ENCODE measurements at places on chromosomes 7 and 10.

DNA sequence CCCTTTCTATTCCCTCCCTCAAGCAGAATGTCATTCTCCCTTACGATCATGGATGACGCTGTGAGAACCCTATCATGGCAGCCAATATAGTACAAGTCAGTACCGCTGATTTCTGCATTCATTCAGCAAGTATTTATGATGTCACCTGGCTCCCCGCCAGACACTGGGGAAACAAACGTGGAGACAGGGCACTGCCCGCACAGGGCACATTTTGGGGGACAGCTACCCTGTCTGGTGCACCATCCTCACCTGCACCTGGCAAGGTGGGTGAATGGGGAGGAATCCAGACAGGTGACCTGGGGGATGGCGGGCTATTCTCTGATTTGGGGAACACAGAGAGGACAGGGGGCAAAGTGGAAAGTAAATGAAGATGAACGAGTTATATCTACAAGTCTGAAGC lies 28.4 kb downstream of the MKI67 start:
- DNase-seq, result no peak

DNA sequence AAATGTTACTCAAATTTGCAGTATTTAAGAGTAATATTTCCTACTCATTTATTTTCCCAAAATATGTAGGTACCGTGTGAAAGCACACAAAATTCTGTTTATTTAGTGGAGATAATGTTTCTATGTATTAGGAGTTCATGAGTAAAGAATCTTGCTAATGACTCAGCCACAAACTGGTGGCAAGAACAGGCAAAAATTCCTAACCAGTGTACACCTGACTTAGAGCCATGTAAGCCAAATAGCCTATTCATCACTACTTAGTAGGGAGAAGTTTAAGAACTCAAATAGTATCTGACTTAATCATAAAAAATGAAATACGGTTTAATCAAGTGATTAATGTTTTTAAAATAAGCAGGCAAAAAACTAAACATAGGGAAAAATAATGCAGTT lies 169.0 kb downstream of the SRPK2 start:
- no peak for DNase-seq

DNA sequence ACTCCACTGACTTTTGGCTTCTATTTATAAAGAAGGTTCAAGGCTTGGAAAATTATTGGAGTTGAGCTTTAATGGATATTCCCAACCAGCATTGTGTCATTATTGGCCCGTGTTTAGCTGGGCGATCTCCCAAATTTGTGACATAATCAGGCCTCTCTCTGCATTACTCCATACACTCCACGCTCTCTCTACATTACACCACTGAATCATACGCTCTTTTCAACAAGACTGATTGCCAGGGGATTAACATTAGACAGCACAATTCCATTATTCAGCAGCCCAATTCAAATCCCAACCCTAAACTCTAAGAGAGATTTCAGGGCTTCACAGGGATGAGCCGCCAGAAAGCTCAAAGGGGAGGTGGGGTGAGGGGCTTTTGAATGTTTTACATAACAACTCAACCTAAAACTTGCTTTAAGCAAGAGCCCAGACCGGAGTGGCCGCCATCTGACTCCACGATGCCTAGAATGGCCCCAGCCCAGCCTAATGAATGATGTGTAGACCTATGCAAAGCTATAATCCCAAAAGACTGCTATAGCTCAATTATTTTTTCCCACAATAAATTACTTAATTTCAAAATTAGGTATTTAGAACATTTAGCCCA lies 61.8 kb downstream of the FGFR2 start:
- peak; percentile 97 for DNase-seq

- DNase-seq, result peak; percentile 35
These were observed 34.1 kb downstream of the LRRC20 start for GRCh38 chr10:70348228-70348850.

- DNase-seq, result no peak
These were observed 130.4 kb upstream of the GHITM start for GRCh38 chr10:84008878-84009277.

GRCh38 chr10:10831085-10831484 lies 186.6 kb upstream of the CELF2 start:
- no peak for DNase-seq

DNA sequence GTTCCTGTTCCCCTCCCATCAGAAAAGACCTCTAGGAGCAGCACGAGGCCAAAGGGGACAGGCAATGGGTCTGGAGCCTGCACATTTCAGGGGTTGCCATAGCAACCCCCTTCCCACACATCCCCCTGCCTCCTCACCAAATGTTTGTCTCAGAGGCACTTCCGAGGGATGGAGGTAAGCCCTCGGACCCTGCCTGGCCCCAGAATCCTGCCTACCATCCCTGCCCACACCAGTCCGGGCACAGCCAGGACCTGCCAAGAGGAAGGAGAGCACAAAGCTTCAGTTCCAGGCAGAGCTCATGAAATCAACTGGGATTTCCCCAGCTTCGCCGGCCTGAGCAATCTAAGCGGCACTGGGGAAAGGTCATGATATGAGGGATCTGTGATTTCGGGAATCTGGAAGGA lies 175.0 kb upstream of the PLXNA4 start:
- DNase-seq, result no peak

- DNase-seq, result no peak
These were observed 9.6 kb downstream of the CCL24 start for GRCh38 chr7:75804004-75804403.

- DNase-seq, result peak; percentile 56
These were observed 33.9 kb upstream of the EEPD1 start for GRCh38 chr7:36119005-36119706.

GRCh38 chr10:70109064-70109729 lies 23.4 kb downstream of the AIFM2 start:
- no peak for DNase-seq

DNA sequence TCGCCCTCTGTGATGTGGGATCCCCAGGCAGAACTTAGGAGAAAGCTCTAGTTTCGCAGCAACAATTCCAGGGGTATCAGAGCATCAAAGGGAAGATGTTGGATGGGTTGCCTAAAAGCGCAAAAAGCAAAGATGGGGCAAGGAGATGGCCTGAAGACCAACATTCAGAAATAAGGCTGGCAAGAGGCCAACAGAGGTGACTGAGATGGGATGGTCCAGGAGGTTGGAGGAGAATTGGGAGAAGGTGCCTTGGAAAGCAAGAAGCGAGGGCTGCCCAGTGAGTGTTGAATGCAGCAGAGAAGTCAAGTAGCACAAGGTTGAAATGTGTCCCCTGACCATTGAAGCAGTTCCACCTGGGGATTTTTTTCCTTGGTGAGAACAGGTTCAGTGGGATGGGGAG lies 38.4 kb upstream of the TMEM273 start:
- no peak for DNase-seq

GRCh38 chr7:42522227-42522991 lies 285.4 kb upstream of the GLI3 start:
- DNase-seq, result no peak

DNA sequence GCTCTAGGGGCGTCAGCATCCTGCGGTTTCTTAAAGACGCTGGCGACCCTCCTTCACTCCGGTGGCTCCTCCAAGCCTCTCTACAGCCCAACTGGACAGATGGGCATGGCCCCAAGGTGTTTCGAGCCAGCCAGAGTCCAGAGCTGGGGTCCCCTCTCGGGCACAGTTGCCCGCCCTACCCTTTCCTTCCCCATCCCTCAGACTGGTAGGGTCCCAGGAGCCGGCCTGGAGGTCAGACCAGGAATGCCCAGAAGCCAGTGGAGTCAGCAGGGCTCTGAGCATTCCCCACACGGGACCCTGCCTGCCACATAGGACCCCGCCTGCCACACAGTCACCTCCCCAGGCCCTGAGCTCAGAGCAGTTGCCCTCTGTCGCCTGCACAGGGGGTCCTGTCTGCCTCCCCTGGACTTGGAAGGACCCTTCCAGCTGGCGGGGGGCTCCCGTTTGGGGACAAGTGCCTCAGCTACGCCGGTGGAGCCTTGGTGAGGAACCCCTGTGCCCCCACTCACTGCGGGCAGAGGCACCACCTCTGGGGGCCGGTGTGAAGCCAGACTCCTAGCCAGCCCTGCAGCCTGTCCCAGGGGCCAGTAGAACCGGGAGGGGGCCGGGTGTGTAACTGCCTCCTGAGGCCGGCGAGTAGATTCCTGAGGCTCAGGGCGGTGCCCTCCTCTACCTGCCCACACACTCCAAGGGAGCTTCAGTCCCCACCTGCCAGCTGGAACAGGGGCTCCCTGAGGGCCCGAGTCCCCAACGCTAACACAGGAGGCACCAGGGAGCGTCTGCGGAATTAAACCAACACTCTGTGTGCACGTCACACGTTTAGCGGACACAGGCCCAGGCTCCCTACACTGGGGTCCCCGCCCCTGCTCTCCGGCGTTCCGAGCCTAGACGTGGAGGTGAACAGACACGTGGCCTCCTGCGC lies 19.4 kb upstream of the PDGFA start:
- DNase-seq, result no peak

- DNase-seq, result no peak
These were observed 34.4 kb downstream of the LHFPL3 start for GRCh38 chr7:104362756-104363155.

DNA sequence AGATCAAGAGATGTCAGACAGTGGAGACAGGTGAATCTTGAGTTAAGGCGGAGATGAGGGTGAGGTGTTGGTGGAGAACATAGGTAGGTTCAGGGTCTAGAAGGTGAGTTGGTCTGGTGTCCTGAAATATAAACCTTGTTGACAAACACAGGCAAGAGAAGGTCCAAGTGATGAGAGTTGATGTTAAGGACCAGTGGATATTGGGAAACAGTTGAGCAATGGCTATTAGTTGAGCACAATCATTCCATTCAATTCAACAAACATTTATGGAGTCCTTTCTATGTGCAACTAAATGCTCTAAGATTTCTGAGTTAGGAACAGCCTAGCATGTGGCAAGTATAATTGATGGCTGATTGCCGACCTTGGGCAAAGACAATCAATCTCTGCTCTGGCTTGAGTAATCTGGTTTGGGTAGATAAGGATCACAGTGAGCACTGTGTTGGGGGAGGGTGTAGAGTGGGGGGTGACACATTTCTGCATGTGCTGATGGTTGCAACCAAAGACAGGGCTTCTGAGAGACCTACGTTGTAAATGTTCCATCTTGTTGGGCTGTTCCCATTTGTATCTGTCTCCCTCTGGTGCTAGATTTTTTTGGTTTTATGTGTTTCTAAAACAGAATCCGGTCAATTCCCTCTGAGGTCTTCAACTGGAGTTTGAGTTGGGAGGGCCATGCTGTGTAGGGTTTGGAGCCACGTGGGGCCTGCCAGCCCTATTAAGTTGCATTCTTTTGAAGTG lies 201.1 kb downstream of the BAMBI start:
- DNase-seq, result no peak

DNA sequence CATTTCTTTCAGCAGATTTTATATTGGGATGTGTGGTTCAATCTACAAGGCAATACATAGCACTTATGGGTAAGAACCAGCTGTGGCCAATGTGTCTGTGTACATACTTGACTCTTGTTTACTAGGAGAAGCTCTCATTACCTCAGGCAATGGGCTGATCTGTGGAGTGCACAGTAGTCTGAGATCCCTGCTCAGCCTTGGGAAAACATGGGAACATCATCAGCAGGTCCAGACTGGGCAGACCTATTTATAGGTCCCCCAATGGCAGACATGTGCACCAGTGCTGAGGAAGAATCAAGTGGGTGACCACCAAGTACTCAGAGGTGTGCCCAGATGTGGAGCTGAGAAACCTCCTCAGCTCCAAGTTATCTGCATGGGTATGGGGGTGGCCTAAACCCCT lies 349.7 kb downstream of the KIF20B start:
- no peak for DNase-seq

DNA sequence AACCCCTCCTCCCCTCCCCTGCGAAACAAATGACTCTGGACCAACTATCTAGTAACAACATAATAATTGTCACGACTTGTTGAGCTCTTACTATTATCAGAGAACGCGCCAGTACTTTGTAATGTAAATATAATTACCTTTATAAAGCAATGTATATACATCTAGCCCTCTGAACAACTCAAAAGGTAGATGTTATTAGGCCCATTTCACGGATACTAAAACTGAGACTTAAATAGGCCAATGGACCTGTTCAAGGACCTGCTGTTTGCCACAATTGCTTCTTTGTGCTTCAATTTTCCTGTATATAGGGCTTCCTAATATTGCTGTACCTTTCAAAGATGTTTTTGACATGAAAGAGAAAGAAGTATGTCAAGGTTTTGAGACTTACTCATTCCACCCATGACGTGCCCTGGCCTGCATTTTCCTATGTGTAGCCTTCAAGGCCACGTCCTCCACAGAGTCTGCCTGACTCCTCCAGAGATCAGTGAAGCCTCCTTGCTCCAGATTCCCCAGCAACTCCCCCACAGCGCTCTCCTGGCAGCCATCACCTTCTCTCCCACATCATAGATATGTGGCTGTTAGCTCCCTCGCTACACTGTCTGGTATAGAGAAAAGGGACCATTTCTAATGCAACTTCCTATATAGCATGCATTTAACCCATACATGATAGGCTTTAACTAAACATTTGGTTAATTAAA lies 156.6 kb downstream of the SKIDA1 start:
- no peak for DNase-seq

- no peak for DNase-seq
These were observed 254.1 kb downstream of the ADARB2 start for GRCh38 chr10:1483246-1483645.

GRCh38 chr10:21166557-21167287 lies 269.6 kb upstream of the NEBL start:
- DNase-seq, result no peak

DNA sequence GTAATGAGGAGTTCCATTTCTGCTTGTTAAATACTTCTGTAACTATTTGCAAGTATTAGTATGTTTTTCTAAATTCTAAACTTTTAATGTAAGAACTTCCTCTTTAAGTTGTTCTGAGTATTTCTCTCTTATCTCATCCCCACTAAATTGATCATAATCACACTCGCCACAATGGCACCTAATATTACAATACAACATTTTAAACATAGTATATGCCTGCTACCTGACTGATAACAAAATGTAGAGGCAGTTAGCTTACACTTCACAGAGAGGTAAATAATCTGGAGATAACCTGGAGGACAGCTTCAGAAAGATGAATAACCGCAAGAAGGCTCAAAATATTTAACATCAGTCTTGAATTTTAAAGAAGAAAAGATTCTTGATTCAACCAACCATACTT lies 48.6 kb downstream of the HIBADH start:
- DNase-seq, result no peak

GRCh38 chr7:43117861-43118260 lies 5.4 kb downstream of the HECW1 start:
- DNase-seq, result no peak

- DNase-seq, result no peak
These were observed 375.7 kb upstream of the VWC2 start for GRCh38 chr7:49397750-49398149.

GRCh38 chr10:33715303-33715975 lies 381.0 kb upstream of the NRP1 start:
- DNase-seq, result no peak

- no peak for DNase-seq
These were observed 8.6 kb downstream of the PRKG1 start for GRCh38 chr10:51082857-51083256.

DNA sequence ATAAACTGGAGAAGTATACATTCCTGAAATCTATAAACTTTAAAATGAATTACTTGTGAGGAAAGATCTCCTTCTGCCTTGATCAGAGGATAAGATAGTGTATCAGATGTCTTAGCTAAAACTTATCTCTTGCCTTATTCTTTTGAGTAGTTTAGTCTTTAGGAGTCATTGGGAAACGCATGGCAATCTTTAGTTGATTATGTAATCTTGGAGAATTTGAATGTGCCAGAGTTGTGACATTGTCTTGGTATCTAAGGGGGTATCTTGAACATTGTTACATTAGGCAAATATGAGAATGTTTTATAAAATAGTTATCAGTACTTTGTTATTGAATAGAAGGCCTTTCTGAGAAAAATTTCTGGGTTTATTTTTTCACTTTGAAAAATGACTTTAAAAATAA lies 61.6 kb upstream of the ADRA2A start:
- no peak for DNase-seq

Measured in muscle of arm (tissue), 14 donors.